Astrocyte (in vitro differentiated cells and primary cell): ENCODE measurements at places on chromosomes 7 and 10.

- peak; percentile 74 for DNase-seq
These were observed 371.9 kb downstream of the BMPER start for GRCh38 chr7:34277016-34277802.

DNA sequence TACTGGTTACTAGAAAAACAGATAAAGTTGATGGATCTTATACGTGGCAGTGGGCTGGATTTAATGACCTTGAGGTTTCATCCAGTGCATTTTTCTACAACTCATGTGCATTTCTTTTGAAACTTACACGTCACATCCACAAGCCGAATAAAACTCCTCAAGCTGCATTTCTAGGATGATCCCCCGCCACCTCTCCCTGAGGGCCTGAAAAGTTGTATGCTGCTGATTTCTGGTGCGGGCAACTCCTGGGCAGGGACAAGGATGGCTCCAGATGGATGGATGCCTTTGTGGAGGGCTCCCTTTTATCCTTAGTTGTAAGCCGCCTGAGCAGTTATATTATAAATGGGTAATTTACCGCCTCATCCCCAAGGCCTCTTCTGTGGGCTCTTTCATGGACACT is 1091.1 kb downstream of the LRMDA start:
- no peak for DNase-seq

- peak; percentile 86 for DNase-seq
These were observed 335.1 kb upstream of the SEMA3A start for GRCh38 chr7:84529480-84530205.

- DNase-seq, result no peak
These were observed 127.4 kb upstream of the AGR3 start for GRCh38 chr7:17009007-17009719.

- peak; percentile 30 for DNase-seq
These were observed 48.8 kb downstream of the HOXA1 start for GRCh38 chr7:27046854-27047549.

- no peak for DNase-seq
These were observed 12.8 kb downstream of the SH3PXD2A start for GRCh38 chr10:103842605-103843004.

GRCh38 chr7:135758531-135758932 is 9.9 kb upstream of the FAM180A start:
- DNase-seq, result peak; percentile 84

DNA sequence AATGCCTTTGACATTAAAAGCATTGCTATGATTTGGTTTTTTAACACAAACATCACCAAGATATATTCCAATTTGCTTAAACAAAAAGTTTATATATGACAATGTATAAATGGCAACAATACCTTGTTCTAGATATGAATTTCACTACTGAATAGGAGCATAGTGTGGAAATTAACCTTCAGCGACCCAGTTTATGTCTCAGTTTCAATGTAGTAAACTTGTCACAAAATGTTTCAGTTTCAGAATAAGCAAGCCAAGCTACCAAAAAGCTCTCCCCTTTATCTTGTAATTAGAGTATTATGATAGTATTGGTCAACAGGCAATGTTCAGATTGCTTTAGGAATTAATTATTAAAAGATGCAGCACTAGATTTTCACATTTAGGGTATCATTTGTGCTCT is 99.6 kb upstream of the PCDH15 start:
- DNase-seq, result no peak

GRCh38 chr10:82660205-82660604 is 785.2 kb downstream of the NRG3 start:
- no peak for DNase-seq

GRCh38 chr10:103181244-103181643 is 11.8 kb downstream of the NT5C2 start:
- no peak for DNase-seq

DNA sequence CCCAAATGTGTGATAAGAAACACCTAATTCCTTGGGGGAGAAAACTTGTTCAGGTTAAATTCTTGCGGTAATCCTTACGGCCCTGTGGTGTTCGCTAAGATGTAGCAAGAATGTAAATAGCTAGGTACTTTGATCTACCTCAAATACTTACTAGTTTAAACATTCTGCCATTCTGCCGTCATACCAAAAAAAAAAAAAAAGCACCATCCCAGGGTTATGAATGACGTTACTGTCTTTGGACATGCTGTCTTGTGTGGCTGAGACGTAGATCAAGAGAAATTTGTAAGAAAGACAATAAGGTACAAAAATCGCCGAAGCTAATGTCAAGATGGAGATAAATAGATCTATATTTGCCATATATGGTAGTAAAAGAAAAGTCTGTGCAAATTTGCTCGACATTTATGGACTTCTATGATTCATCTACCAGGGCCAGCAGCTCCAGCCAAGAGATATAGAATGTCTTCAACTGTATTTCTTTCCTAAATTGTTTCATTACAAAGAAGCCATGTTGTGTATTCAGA is 195.6 kb downstream of the CUX1 start:
- peak; percentile 44 for DNase-seq

GRCh38 chr7:127751490-127752448 is 99.8 kb downstream of the SND1 start:
- DNase-seq, result peak; percentile 66
